ENCODE measurements at places on chromosomes 7 and 10.

GRCh38 chr7:84372155-84372621 is 177.6 kb upstream of the SEMA3A start:
- no peak for DNase-seq

- DNase-seq, result no peak
Observed at GRCh38 chr10:21175797-21176196, 278.7 kb upstream of the NEBL start.

DNA sequence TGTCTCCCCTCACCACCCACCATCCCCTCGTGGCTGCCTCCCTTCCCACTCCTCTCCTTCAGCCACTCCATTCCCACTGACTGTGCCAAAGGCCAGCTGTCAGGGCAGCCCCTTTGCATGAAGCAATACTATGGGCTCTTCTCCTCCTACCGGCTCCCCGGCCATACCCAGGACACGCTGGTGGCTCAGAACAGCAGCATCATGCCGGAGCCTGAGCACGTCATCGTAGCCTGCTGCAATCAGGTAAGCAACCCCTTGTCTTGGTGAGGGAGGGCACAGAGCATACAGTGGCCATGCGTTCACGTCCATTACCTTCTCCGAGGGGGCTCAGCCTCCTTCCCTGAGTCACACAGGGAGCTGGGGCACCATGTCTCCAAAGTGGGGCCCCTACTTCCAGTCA is 11.6 kb downstream of the CHAT start:
- no peak for DNase-seq

DNA sequence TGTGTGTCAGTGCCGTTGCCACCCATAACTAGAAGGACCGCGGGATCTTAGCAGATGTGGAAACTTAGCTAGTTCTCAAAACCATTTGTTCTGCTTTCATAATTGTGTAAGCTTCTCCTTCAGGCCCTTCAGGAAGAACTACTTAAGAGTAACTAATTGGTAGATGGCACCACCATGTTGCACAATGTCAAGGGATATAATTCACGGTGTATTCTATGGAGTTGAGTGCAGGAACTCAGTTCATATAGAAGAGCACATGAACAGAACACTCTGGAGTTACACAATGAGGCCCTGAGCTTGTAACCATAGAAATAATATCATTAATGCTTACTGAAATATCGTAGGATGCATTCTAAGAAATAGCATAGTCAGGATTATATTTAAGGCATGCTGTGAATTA is 126.5 kb upstream of the GAD2 start:
- no peak for DNase-seq

DNA sequence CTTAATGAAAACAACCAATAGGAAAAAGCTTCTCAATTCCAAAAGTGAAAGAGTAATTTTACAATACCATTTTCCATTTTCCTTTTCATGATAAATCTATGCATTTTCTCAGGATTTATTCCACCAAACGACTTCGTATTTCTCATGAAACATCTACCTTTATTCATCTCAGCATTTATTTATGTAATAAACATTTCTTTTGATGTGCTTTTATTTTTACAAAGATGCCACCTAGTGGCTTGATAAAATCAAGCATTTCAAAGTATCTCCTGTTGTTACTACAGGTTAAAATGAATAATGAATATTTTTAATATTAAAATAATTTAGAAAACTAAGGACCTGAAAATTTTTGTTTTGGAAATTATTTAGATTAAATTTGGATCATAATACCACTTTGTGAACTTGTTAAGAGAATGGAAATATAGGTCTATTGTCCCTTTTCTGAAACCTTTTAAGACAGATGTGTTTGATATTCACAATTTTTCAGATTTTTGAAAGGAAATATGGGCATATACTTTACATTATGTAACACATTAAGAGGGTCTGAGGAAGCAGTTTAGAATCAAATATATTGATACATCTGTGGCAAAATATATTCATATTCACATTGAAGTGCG is 2.7 kb upstream of the IQUB start:
- DNase-seq, result no peak

- no peak for DNase-seq
Observed at GRCh38 chr7:100466653-100467605, 2.9 kb upstream of the SPACDR start.

DNA sequence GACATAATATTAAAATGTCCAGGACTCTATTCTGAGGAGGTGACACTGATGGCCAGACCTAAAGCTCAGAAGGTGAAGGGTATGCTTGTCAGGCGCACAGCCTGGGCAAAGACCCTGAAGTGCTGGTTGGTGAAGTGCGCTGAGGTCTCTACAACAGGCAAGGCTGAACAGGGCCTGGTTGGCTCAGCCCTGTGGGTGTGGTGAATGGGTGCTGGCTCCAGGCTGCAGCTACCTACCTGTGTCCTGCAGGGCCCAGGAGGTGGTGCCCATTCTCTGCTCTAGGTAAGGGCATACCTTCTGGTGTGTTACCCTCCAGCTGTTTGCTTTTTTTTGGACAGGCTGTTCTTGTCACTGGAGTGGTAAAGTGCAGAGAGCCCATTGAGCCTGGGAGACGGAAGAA is 85.1 kb downstream of the RAMP3 start:
- no peak for DNase-seq

- no peak for DNase-seq
Observed at GRCh38 chr7:188174-188573, 4.2 kb upstream of the FAM20C start.

- no peak for DNase-seq
Observed at GRCh38 chr10:29249018-29249417, 39.9 kb upstream of the LYZL1 start.

DNA sequence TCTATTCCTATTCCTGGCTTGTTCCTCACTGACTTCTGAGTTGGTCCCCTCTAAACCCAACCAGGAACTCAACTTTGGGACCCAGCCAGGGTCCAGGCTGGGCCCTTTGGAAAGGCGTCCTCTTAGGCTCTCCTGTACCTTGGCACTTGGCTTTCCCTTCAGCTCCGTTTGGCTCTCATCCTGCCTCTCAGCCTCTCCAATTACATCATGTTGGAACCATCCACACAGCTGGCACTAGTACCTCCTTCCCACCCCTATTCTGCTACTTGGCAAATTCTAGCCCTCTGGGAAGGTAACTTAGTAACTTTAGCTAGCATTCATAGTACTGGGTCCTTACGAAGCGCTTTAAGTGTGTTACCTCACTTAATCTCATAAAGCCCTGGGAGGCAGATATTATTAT is 205.3 kb upstream of the HABP2 start:
- DNase-seq, result no peak

DNA sequence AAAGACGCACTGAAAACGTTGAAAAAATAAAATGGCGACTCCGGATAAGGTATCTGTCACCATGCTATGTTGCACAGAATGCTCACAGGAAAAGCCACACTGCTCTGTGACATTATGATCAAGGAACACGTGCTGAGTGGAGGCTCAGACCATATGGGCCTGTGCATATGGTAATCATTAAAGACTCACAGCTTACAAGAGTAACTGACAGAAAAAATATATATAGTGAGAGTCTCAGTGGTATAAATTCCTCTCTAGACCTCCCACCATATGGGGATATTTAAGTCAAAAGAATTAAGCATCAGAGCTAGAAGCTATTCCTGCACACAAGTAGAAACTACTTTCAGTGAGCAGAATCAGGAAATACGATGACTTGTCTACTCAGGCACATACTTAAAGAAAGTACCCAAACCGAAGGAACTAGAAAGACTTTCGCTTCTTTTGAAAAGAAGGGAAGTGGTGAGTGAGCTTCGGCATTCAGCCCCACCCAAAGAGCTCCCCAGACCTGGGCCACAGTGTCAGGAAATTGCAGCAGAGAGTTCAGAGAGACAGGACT is 65.1 kb upstream of the MPP7 start:
- peak; percentile 22 for DNase-seq

GRCh38 chr10:89550509-89550908 is 15.1 kb upstream of the SLC16A12 start:
- DNase-seq, result no peak

DNA sequence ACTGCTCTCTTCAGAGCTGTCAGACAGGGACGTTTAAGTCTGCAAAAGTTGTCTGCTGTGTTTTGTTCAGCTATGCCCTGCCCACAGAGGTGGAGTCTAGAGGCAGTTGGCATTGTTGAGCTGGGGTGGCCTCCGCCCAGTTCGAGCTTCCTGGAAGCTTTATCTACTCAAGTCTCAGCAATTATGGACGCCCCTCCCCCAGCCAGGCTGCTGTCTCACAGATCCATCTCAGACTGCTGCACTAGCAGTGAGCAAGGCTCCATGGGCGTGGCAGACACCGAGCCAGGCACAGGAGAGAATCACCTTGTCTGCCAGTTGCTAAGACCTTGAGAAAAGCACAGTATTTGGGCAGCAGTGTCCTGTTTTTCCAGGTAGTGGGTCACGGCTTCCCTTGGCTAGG is 98.1 kb downstream of the SDHAF3 start:
- no peak for DNase-seq

GRCh38 chr10:56537984-56538383 is 176.9 kb upstream of the ZWINT start:
- no peak for DNase-seq

DNA sequence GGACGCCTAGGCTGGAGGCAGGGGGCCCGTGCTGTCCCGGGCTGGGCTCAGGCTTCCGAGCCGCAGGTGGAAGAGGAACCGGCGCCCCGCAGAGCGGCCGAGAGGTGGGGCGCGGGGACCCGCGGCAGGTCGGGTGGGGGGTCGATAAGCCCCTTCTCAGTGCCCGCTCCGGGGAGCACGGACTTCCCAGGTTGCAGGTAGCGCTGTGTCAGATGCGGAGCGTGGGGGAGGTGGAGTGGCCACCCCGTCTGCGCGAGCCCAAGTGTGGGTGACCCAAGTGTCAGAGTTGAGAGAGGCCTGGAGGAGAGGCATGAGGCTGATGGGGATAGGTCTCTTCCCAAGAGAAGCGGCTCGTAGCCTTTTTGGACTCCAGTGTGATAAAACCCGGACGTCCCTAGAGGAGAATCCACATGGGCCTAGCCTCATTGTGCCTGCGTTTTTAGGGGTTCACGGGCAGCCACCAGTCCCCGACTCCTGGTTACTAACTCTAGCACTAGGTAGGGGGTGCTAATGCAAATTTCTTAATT is 580 bp downstream of the EEPD1 start:
- no peak for DNase-seq

GRCh38 chr10:44263771-44264170 is 121.1 kb downstream of the CXCL12 start:
- no peak for DNase-seq

- DNase-seq, result no peak
Observed at GRCh38 chr10:59536167-59537014, 173.3 kb downstream of the SLC16A9 start.
